Right atrium auricular region (tissue), 2 donors: ENCODE measurements at places on chromosomes 5 and 9.

- no peak for DNase-seq
Measured at GRCh38 chr9:22379272-22379671, 67.4 kb upstream of the DMRTA1 start.

DNA sequence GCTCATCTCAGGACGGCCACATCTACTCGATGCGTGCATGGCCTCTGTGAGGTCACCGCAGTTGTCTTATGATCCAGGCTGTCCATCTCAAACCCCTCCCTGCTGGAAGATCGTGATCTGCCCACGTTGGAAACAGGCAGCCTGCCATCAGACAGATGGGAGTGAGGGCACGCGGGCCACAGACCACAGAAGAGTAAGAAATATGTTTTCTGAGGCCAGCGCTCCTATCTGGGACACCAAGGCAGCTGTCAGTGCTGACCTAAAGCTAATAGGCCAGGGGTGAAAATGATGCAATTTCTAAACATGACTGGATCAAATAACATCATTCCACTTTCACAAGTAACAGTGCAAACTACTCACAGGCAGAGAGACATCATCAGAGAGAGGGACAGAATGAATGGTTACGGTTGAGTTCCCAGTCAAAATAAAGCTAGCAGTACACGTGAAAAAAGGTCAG, 57.1 kb upstream of the CER1 start:
- no peak for DNase-seq

DNA sequence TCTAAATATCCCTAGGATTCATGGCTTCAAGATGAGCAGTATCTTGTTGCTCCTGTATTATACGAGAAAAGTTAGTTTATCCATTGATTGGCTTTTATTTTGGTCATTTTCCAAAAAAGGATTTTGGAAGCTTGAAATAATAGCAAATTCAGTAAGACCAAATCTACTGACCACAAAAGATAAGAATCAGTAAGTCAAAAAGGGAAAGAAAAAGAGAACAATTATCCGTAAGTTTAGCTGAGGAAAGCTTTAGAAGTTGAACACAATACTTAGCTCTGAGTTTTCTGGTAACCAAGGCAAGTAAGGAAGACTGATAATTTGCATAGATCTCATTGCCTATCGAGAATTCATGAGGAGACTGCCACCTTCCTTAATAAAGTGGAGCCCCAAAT, 9.1 kb downstream of the TGFBR1 start:
- DNase-seq: no peak

- DNase-seq: no peak
Measured at GRCh38 chr5:172830275-172830799, 3.7 kb upstream of the ERGIC1 start.

DNA sequence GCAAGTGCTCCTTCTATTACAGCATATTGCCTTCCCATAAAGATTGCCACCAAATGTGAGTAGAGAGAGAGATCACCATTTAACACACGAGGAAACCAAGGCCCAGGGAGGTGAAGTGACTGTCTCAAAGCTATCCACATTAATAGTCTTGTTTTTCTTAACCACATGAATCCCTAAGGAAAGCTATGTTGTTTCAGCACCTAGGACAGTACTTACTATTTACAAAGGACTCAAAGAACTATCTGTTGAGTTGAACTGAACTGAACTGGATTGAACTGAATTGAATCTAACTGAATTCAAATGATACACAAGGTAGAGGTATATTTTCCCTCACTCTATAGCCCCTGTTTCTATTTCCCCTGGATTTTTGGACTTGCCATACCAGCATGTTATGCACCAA, 430.4 kb downstream of the CAAP1 start:
- DNase-seq: no peak

DNA sequence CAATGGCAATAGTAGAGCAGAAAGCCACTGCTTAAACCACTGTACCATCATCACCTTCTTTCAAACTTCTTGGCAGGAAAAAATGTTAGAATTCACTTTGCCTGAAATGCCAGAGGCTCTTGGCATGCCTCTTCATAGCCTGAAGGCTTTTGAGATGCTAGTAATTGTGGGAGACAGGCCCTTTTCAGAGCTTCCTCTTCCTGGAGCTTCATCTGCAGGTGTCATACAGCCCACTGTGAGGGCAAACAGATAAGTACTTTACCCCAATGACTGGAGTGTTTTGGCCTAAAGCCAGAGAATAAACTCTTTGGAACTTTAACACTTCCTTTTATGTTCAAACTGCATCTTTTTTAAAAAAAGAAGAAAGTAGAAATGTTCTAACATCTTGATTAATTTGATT, 81.3 kb upstream of the TMEM171 start:
- DNase-seq: no peak

DNA sequence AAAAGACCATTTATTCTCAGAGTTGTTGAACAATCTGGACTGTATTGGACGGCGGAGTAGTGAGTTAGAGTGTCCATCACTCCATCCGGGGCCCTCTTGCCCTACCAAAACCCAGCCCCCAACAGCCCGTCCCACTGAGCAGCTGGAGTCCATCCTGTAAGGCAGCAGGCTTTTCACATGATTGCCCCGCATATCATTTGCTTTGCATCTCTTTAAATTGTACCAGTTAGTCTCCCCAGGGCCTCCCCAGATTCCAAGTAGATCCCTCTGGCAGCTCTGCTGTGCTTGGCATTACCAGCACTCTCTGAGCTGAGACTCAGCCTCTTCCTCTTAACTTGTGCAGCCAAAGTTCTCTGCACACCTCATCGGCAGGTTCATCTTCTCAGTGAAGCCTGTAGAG, 48.6 kb upstream of the ADCY2 start:
- no peak for DNase-seq

DNA sequence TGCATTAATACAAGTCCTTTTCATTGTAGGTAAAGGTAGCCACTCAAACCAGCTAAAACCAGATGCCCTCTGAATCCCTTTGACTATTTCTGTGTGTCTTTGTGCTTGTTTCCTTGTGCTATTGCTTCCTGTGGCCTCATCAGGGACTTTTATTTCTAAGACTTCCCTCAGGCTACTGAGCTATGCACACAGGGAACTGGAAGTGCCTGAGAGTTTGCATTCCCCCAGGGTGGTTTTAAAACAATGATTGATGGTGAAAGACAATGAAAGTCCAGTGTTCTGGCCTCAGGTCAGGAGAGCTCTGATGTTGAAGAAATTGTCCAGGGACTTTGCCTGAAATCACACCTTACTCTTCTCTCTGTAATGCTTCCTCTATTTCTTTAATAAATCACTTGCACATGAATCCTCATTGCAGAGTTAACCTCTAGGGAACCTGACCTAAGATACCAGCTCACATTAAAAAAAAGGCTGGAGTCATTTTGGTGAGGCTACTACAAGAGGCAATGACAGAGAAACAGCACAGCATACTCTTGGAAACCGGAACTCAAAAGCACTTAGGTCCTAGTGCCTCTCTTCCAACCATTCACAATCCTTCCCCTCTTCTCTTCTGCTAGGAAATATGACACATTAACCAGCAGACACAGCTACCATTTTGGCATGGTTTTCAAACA, 158.1 kb upstream of the NREP start:
- DNase-seq: no peak

GRCh38 chr9:123120953-123121352, 87.5 kb downstream of the GPR21 start:
- DNase-seq: no peak

DNA sequence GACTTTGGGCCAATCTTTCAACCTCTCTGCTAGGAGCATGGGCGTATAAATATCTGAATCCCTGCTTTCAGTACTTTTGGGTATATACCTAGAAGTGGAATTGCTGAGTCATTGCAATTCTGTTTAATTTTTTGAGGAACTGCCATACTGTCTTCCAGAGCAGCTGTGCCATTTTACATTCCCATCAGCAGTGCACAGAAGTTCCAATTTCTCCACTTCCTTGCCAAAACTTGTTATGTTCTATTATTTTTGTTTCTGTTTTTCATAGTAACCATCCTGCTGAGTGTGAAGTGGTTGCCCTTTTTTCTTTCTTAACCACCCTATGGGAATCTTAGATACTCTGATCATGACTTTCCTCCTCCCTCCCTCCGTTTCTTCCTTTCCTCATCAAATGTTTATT, 11.1 kb upstream of the CCIN start:
- DNase-seq: no peak

DNA sequence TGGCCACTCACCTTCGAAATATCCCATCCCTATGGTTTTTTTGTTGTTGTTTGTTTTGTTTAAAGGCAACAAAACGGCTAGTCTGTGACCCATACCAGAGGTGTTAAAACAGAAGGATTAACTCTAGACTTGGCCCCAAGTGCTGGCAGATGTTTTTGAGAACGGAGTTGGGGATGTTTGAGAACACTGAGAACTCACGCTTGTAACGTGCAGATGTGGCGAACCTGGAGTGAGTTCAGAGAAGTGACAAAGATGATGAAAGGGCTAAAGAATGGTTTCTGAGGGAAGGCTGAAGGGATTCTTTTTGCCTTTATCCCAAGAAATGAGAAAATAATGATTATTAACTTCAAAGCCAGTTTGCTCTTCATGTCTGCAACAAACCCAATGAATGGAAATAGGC, 286.5 kb downstream of the ZNF608 start:
- no peak for DNase-seq

- no peak for DNase-seq
Measured at GRCh38 chr5:29758986-29759421, 1434.5 kb upstream of the CDH6 start.

DNA sequence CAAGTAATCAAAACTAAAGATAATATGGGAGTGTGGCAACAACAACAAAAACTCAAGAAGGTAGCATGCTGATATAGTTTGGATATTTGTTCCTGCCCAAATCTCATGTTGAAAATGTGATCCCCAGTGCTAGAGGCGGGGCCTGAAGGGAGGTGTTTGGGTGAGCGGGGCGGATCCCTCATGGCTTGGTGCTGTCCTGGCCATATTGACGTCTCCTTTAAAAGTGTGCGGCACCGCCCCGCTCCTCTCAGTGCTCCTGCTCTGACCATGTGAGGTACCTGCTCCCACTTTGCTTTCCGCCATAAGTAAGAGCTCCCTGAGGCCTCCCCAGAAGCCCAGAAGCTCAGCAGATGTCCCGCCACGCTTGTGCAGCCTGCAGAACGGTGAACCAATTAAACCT, 25.6 kb downstream of the MED27 start:
- no peak for DNase-seq

- DNase-seq: no peak
Measured at GRCh38 chr5:144368556-144368955, 197.9 kb downstream of the KCTD16 start.

GRCh38 chr5:17434982-17435381, 63.0 kb upstream of the TAF11L2 start:
- DNase-seq: no peak

GRCh38 chr5:147371290-147371689, 136.5 kb downstream of the STK32A start:
- DNase-seq: no peak

DNA sequence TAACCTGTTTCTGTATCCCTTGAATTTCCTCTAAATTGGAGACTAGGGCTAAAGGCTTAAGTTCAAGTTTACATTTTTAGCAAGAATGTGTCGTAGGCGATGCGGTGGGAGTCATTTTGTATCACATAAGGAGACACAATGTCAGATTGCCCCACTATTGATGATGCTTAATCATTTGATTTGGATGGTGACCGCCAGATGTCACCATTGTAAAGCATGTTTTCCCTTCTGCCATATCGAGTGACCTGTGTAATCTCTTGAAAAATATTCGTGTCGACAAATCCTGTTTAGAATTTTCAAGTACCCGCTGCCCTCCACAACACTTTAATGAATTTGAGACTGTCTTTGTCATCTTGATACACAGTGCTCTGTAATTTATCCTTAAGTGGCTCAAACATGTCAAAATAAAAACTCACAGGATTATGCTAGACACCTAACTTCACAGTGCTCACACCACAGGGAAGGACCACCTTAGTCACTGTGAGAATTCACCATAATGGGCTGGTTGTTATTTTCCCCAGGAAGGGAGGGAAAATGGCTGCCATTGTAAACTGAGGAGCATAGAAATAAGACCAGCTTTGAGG, 34.5 kb upstream of the SLC46A2 start:
- no peak for DNase-seq

GRCh38 chr5:72410688-72411295, 90.6 kb downstream of the PTCD2 start:
- DNase-seq: no peak
